NAMALWA (cell line): ENCODE measurements at places on chromosomes 4 and X.

DNA sequence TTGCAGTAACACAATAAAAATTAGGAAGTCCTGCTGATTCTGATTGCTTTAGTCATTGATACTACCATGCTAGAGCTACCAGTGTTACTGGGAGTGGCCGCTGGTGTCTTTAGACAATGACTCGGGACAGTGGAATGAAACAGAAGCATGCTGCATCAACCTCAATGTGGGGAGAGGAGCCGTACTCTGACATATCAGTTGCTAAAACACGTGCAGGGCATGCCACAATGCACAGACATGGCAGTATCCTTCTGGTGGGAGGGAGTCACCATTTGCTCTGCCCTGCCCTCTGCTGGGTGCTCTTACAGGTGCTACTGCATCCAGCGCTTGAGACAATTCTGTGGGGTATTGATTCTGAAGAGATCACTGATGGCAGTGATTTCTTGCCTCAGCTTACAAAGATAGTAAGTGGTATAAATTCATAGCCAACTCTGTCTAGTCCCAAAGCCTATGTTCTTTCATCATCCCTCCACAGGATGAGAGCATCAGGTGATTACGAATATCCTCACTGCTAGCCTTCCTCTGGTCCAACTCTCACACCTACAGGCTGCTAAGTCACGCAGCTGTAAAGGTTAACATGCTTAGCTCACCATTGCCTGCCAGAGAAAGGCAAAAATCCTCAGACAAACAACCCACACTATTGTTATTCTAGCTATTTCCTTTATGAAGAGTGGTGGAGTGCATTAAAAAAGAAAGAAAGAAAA lies 43.7 kb downstream of the NSG1 start:
- DNase-seq, result peak; percentile 75

DNA sequence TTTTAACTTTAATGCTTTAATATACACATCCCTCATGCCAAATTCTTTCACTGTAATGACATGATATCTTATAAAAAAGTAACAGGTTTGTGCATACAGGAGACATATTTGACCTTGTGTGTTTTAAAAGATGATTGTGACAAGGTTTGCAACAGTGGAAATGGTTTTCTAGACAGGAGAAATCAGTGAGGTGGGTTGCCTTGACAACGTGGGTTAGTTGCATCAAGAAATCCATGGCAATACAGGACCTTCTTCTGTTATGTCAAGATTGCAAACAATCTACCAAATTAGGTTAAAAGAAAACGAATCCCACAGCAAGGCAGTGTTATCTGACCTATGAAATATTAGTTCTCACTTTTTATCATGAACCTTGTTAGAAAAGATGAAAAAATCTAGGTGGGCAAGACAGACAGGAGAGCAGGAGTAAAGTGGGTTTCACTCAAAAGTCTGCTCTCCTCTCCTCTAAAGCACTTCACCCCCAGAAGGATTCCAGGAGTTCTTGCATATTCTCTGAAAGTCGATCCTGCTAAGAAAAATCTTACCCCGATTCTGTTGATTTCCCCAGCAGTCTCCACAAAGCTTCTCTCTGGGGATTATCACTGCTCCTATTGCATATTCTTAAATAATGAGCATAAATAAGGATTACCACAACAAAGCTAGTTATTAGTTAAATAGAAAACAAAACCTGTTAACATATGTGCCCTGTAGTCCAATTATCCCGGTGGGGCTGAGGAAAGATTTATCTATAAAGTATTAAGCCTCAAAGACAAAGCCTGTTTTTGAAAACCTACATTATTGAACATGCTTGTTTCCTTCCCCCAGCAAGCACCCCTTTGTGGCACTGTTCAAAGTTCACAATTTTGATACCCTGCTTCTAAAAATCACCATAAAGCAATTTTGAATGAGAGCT lies 71.0 kb downstream of the TMA16 start:
- DNase-seq, result no peak

DNA sequence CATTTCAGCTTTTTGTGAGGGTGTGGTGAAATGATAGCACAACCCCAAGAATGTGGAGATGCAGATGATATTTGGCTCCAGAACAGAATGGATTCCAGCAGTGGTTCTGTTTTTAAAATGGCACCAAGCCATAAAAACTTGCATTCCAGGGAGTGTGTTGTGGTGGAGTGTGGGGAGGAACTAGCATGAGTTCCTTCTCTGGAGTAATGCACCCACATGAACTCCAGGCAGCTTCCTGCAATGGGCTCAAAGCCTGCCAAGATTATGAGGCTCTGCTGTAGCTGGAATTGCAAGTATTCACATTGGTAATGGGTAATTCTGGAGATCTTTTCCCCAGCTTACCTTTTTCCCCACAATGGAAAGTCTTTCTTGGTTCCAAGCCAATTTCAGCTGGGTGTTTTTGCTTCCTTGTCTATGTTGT lies 161.4 kb downstream of the RAB28 start:
- DNase-seq, result no peak

- DNase-seq, result no peak
Measured at GRCh38 chr4:1521821-1522361, 115.6 kb upstream of the NKX1-1 start.

- no peak for DNase-seq
Measured at GRCh38 chr4:151167561-151167960, 68.1 kb downstream of the RPS3A start.

- no peak for DNase-seq
Measured at GRCh38 chrX:43973249-43974099, at the start of gene NDP. Gene NDP (minus strand): TSS chrX:43973390. CDS start chrX:43958645, 14,745 bp downstream.

GRCh38 chr4:107247738-107248137 lies 211.6 kb upstream of the DKK2 start:
- DNase-seq, result no peak

GRCh38 chr4:181597766-181598165 lies 645.4 kb upstream of the TENM3 start:
- DNase-seq, result no peak

DNA sequence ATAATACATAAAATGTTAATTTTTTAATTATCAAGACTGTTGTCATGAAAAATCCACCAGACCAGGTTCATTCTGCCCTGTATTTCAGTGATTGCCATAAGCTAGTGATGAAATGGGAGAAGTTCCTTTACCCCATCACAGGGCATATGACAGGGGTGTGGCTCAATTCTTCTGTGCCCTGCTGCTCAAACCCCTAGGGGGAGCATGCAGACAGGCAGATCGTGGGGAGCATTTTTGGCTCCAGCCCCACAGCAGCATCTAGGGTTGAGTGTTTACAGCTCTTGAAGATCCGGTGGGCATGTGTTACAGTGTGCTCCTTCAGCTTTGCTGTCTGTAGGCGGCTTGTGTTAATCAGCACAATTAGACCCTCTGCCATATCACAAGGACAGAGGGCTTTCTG lies 700.7 kb downstream of the PCDH18 start:
- peak; percentile 36 for DNase-seq

DNA sequence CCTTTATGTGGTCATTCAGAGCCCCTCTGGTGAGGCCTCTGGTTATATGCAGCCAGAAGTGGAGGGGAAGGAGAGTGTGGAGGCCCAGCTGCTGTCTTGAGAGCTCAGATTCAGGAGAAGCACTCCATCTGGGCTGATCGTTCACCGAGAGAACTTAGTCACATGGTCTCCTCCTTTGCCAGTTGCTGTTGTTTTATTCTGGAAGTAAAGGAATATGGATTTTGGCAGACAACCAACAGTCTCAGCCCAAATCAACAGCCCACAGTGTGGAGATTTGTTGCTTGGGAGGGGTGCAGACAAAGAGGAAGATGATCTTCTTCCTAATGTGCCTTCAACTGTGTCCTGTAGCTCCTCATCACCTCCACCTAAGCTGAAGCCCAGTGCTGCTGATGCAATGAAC lies 355.4 kb downstream of the ANK2 start:
- DNase-seq, result no peak

DNA sequence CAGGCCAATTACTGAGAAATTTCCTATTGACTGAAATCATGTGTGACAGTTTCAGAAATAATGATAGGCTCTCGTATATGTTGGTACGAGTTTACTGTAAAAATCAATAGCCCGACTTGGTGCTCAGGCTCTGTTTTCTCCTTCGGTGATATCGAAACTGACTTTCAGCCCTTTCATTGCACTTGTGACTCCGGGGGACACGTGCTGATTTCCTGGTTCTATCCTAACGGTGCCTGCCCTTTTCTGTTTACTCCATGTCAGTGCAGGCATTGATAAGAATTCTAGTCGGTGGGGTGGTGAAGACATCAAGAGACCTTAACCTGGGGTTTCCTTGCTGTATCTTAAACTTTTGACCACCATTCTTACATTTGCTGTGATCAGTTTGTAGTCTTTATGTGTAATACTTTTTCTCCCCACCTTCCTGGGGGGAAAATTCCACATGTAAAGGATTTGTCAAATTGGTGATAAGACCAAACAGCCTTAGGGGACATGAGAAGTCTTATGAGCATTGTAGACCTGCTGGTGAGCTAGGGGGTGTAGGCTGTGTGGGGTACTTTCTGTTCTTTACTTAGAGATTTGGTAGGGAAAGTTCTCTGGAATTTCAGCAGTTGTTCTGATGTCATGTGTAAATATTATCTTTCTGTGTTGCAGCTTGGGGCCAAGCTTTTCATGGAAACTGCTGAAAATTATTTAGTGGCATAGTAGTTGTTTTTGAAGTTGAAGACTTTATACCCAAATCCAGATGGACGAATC lies 52.7 kb downstream of the TMEM131L start:
- DNase-seq, result no peak

- DNase-seq, result no peak
Measured at GRCh38 chr4:144969821-144970220, 128.2 kb downstream of the ANAPC10 start.

- no peak for DNase-seq
Measured at GRCh38 chr4:141416677-141417363, 196.1 kb downstream of the ZNF330 start.

DNA sequence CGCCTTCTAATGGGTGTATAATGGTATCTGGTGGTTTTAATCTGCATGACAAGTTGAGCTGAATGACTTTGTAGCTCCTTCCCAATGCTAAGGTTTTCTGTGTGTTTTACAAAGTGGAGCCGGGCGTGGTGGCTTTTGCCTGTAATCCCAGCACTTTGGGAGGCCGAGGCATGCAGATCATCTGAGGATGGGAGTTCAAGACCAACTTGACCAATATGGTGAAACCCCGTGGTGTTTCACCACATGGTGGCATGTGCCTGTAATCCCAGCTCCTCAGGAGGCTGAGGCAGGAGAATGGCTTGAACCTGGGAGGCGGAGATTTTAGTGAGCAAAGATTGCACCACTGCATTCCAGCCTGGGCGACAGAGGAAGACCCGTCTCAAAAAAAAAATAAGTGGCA lies 28.9 kb downstream of the ARFIP1 start:
- no peak for DNase-seq

DNA sequence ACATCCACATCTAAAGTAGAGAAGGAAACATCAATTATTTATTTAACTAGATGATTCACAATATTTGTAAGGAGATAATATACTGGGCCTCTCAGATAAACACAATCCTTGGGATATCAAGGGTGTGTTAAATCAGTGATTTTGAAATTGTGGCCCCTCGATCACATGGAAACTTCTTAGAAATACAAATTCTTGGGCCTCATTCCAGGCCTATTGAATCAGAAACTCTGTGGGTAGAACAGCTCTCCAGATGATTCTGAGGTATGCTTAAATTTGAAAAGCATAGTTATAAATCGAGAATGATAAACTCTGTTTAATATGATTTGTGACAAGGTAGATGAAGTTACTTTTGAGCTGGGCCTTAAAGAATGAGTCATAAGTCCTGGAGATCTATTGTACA lies 64.3 kb upstream of the GPR174 start:
- no peak for DNase-seq

DNA sequence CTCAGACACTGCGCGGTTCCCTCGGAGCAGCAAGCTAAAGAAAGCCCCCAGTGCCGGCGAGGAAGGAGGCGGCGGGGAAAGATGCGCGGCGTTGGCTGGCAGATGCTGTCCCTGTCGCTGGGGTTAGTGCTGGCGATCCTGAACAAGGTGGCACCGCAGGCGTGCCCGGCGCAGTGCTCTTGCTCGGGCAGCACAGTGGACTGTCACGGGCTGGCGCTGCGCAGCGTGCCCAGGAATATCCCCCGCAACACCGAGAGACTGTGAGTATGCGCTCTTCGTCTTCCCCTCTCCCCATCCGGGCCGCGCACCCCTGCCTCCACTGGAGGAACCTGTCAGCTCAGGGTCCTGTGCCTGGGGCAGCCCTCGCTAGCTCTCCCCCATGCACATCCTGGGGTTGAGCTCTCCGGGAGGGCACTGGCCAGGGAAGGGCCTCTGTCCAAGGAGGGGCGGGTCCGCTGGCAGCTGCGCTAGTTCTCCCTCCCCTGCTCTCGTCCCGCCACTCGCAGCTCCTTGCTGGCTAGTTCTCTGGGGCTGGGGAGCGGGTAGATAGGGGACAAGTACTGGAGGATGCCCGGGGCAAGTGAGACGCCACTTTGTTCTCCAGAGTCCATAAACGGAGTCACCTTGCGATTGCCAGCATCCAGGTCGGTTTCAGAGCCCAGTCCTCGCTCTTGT lies 2.2 kb downstream of the SLIT2 start:
- DNase-seq, result no peak

DNA sequence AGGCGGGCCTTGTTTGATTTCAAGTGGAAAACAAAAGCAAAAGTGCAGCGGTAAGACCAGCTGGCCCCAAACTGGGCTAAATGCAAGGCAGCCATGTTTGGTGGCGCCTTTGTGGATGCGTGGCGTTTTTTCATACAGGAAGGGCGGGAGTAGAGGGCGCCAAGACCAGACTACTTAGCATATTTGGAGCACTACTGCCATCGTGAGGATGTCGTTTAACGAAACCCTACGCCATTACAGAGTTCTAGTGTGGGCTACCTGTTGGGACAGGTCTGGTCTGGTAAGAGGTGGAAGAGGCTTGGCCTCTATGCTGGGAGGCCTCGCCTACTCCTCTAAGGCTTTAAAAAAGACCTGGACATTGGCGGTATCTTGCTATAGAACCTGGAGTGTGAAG lies 230.7 kb upstream of the STK26 start:
- DNase-seq, result no peak

GRCh38 chr4:99945718-99946355 lies 581 bp downstream of the DNAJB14 start:
- DNase-seq, result peak; percentile 52

GRCh38 chr4:112517911-112518310 lies 1.9 kb upstream of the NEUROG2 start:
- DNase-seq, result no peak

GRCh38 chrX:134810211-134810610 lies 151.9 kb upstream of the PLAC1 start:
- no peak for DNase-seq

DNA sequence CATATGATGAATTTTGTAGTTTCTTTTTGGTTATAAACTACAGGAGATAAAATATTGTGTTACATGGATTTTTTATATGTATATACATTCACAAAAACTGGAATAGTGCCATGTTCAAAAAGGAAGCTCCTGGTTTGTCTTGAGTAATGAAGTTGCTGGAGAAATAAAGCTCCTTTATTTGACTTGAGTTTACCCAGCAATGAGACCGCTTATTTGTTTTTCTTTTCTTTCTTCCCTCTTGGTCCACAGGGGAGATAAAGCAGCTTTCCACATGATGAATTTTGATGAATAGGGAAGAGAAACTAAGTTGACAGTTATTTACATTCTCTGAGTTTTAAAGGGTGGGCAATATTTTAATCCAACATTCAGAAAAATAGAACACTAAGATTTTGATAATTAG lies 176.5 kb downstream of the GPM6A start:
- peak; percentile 7 for DNase-seq

GRCh38 chr4:82797405-82798111 lies 1.0 kb downstream of the SCD5 start:
- no peak for DNase-seq
